ENCODE measurements at places on chromosomes 5 and 9.

- DNase-seq = no peak
Observed at GRCh38 chr5:128427921-128428320, 110.1 kb downstream of the FBN2 start.

- no peak for DNase-seq
Observed at GRCh38 chr9:99264070-99264680, 42.1 kb downstream of the SEC61B start.

GRCh38 chr5:161446655-161447054, 99.9 kb downstream of the GABRB2 start:
- DNase-seq = no peak

GRCh38 chr9:127005770-127006314, 91.3 kb downstream of the RALGPS1 start:
- DNase-seq = no peak

DNA sequence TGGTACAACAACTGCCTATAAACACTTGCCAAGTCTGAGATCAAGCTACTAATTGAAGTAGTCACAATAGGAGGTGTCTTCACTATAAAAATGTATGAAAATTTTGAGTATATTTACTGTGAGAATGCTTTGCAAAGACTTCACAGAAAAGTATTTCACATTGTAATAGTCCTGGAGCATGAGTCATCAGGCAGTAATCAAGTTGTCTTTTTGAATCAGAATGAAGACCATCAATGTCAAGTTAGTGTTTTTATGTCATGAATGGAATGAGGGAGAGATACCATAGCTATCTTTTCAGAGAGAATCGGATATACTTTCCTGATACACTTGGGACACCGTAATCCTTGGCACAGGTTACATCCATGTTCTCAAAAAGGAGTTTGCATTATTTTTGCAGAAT, 466.9 kb upstream of the ARRDC3 start:
- no peak for DNase-seq

- DNase-seq = no peak
Observed at GRCh38 chr9:69181908-69182353, 7.9 kb downstream of the TJP2 start.

GRCh38 chr5:138033907-138034306, 1.0 kb upstream of the FAM13B start:
- DNase-seq = no peak

- DNase-seq = no peak
Observed at GRCh38 chr5:21145376-21145775, 1157.4 kb upstream of the CDH18 start.

DNA sequence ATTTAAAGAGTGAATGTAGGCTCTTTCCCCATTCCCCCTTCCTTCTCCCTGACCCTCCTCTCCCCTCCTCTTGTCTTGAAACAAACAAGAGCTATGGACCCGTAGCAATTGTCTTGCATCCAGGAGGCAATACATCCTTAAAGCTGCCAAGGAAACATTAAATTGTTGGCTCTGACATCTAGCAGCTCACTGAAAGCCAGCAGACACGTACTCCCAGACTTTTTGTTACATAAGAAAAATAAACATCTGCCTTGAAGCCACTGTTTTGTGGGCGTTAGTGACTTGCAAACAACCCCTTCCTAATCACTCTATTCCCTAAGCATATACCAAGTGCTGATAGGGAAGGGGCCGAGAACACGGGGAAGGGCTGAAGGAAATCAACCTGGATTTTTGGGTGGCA, 8.6 kb downstream of the SLC45A2 start:
- no peak for DNase-seq

- no peak for DNase-seq
Observed at GRCh38 chr5:135335031-135335828, 63.8 kb downstream of the MACROH2A1 start.

DNA sequence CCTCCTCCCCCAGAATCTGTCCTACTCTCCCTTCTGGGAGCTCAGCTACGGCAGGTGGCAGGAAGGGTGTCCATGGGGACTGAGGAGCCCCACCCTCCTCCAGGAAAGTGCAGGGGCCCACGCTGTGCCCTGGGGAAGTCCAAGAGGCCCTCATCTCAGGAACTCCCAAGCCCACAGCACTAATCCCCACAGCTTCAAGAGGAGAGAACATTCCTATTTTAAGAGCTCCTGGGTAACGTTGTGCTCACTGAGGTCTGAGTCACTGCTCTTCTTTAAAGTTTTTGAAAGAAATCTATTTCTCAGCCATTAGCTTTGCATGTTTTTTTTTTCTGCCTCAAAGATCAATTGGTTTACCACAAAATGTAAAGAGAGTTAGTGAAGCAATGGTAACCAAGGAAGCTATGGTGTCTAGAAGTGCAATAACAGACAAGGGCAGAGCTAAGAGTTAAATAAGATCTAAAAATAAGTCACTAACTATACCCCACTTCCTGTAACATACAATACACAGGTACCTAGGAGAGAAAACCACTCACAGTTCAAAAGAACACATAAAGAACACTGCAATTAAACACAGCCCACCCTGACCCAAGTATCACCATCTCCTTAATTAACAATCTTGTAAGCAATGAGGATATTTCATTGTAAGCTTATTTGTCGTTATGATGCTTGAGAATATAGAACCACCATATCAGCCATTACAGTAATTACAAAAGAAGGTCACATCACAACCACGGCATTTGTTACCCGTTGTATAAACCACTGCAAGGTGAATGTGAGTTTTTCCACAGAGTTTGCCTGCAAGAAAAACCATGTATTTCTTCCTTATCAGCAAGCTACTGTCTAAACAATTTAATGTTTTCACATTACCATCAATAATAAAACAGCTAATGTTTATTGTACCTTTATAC, 382.3 kb upstream of the SLC30A5 start:
- no peak for DNase-seq

- DNase-seq = no peak
Observed at GRCh38 chr5:113548396-113548795, 34.9 kb downstream of the YTHDC2 start.

- DNase-seq = no peak
Observed at GRCh38 chr9:118170032-118170955, 466.1 kb downstream of the TLR4 start.

GRCh38 chr5:110665184-110665726, 61.2 kb downstream of the TMEM232 start:
- DNase-seq = no peak

GRCh38 chr5:72129725-72130124, 22.4 kb downstream of the MAP1B start:
- no peak for DNase-seq

GRCh38 chr9:18056269-18056992, 417.5 kb upstream of the ADAMTSL1 start:
- DNase-seq = no peak

- DNase-seq = no peak
Observed at GRCh38 chr5:79853676-79854418, 137.2 kb downstream of the MTX3 start.

DNA sequence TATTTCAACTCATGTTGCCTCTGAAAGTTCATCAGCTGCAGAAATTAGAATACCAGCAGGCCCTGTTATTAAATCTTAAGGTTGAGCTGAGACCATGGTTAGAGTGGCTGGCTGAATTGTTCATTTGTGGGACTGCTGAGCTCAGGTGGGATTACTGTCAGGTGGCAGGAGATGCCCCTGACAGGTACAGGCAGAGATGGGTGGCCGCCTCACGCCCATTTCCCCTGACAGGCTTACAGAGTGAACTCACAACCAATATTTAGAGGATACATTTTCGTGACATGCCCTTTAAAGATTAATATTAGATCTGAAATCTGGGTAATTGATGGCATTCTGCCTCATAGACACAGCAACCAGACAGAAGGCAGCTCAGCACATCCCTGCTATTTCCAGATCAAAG, 136.0 kb downstream of the MVB12B start:
- DNase-seq = no peak

DNA sequence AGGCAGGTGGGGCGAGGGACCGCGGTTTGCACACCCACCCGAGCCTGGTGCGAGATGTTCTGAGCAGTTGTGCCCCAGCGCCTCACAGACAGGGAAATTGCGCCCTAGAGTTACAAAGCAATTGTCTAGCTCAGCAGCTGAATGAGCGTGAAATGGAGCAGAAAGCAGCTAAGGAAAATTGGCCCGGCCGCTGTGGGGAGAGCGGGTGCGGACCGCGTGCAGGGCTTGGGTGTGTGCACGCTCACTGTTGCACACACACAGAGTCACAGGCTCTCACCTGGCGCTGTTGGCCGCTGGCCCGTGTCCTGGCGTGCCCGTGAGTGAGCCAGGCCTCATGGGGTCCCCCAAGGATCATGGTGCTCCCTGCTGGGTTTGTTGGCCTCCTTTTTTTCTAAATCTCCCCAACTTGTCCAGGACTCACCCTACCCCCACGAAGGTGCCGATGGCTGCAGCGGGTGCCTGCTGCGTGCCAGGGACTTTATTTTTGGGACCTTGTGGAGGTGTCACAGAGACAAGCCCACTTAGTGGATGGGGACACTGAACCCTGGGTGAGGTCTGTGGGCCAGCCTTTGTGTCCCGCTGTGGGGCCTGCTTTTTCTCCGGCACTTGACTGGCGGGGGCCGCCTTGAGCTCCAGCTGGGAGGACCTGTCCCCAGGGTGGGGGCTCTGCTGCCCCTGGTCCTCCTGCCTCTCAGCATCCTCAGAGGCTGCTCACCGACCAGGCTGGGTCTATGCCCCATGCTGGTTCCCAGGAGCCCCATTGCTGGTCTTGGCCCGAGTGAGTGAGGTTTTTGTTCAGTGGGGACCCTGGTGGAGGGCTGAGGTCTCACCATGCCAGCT, 5.2 kb downstream of the RXRA start:
- no peak for DNase-seq

DNA sequence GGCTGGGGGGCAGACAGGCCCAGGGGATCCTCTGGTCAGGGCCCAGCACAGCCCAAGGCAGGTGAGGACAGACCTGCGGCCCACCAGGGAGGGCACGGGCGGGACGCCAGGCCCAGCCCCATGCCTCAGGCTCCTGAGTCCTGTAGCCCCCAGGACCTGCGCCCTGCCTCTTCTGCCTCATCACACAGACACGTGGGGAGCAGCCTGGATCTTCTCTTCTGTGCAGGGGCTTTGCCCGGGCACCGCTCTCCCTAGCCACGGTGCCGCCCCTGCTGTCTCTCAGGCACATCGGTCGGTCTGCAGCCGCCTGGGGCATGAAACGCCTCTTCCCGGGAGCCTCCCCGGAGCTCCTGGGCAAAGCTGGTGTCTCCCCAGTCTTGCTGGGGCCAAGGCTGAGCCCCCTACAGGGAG, 40.2 kb upstream of the EGFL7 start:
- no peak for DNase-seq

- no peak for DNase-seq
Observed at GRCh38 chr5:33995865-33996264, 11.4 kb upstream of the SLC45A2 start.

GRCh38 chr9:94779031-94779430, 52.5 kb downstream of the AOPEP start:
- DNase-seq = no peak

All from activated T-helper 1 cell treated with Interleukin-2 at 50 U/mL for 16 hours (primary cell).